DMS 273 treated with DMSO at 0.1 percent for 48 hours (cell line): ENCODE measurements at places on chromosomes 2 and 18.
A peak's percentile ranks its signal among the peaks of the same experiment; 100 is the strongest.

- peak; percentile 36 for DNase-seq
These were observed 126.0 kb downstream of the OSBPL1A start for GRCh38 chr18:24271381-24272228.

- no peak for DNase-seq
These were observed 41.4 kb downstream of the FAM178B start for GRCh38 chr2:96945014-96945413.

GRCh38 chr2:34368304-34368703 lies 769.2 kb upstream of the FAM98A start:
- DNase-seq = no peak

GRCh38 chr2:85549826-85550225 lies 10.9 kb downstream of the MAT2A start:
- DNase-seq = no peak

- DNase-seq = peak; percentile 37
These were observed 2.0 kb downstream of the SP9 start for GRCh38 chr2:174336501-174337336.

- DNase-seq = no peak
These were observed 6.8 kb downstream of the PPP1CB start for GRCh38 chr2:28758459-28758858.

- DNase-seq = peak; percentile 52
These were observed 449 bp upstream of the ATRAID start for GRCh38 chr2:27211241-27211942.

DNA sequence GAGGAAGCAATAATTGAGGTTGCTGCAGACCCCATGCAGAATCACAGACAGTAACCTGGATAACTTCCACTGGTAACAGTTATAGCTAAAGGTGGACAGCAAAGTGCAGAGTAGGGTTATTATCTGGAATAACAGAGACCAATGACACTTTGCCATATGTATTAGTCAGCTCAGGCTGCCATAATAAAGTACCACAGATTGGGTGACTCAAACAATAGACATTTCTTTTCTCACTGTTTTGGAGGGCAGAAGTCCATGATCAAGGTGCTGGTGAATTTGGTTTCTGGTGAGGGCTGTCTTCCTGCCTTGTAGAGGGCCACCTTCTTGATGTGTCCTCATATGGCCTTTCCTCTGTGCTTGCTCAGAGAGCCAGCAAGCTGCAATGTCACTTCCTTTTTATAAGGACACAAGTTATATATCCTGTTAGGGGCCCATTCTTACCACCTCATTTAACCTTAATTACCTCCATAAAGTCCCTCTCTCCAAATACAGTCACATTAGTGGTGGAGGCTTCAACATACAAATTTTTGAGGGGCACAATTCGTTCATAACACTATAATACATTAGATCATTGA lies 191.0 kb upstream of the LRP1B start:
- DNase-seq = no peak

DNA sequence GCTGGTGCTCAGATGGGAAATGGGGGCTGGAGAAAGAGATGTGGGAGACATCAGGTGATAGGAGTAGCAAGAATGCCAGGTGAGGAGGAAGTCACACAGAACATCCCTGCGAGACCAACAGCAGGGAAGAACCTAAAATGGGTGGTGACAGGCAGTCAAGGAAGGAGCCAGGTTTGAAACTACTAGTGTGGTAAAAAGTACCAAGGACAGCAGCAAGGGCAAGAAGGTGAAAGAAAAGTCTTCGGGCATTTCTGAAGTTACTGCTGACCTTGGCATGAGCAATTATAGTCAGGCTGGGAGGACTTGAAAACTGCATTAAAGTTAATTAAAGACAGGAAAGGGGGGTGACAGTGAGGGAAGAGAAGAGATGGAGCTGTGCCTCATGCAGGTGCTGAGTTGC lies 410.4 kb downstream of the RAD51AP2 start:
- no peak for DNase-seq
